Islet precursor cell (in vitro differentiated cells): ENCODE measurements at places on chromosomes 4 and X.

DNA sequence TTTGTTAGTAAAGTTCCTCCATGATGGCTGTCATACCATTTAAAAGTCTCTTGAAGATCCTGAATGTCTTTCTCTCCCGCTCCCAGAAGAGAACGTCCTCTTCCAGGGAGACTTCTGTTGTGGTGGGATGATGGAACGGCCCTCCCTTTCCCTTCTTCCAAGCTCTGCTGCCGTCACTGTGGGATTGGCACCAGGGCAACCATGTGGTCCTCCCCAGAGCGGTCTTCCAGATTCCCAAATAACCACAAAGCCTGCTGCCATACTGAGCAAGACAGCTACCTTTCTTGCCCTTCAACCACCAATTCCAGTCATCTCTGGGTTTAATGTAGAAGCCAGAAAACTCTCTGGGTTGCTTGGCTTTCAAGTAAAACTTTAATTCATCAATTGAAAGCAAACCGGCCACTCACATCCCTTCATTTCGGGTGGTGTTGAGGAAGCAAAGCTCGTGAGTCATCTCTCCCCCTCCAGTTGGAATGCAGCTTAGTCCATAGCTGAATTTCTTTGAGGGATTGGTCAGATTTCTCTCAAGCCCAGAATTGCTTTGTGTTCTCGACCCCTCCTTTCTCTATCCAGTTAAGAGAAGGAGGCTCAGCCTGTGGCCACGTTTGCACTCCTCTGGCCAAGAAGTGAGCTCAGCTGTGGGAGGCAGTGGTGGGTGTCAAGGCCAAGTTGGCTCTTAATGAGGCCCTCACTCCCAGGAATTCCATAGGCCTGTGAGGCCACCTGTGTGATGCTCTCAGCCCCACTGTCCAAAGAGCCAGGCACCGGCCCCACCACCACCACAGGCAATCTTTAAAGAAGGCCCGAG, 36.9 kb downstream of the FHDC1 start:
- DNase-seq, result no peak

- DNase-seq, result peak; percentile 67
Observed at GRCh38 chr4:77819404-77819842, 255 bp upstream of the CNOT6L start.

GRCh38 chrX:73561801-73562200, 1.2 kb upstream of the CHIC1 start:
- DNase-seq, result no peak

GRCh38 chr4:160580581-160580980, 1477.7 kb downstream of the RAPGEF2 start:
- DNase-seq, result no peak

GRCh38 chrX:71489540-71489939, 43.4 kb upstream of the OGT start:
- DNase-seq, result no peak

DNA sequence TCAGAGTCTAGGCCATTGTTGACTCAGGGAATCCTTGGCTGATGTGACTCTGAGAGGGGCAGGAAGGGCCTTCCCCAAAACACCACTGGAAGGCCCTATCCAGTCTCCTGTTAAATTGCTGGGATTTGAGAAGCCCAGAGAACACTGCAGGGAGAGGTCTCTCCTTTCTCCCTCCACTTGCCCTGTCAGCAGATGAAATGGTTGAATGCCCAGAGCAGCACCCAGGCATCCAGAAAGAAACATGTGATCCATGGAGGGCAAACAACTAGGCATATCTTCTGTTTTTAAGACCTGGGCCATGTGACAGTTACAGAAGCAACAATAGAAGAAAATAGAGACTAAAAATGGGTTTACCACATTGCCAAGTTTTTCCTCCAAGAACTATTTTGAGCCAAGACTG, 291.1 kb downstream of the QDPR start:
- no peak for DNase-seq

- no peak for DNase-seq
Observed at GRCh38 chr4:87041141-87041540, 106.3 kb downstream of the AFF1 start.

- DNase-seq, result no peak
Observed at GRCh38 chr4:7381221-7381889, 53.4 kb downstream of the PSAPL1 start.

DNA sequence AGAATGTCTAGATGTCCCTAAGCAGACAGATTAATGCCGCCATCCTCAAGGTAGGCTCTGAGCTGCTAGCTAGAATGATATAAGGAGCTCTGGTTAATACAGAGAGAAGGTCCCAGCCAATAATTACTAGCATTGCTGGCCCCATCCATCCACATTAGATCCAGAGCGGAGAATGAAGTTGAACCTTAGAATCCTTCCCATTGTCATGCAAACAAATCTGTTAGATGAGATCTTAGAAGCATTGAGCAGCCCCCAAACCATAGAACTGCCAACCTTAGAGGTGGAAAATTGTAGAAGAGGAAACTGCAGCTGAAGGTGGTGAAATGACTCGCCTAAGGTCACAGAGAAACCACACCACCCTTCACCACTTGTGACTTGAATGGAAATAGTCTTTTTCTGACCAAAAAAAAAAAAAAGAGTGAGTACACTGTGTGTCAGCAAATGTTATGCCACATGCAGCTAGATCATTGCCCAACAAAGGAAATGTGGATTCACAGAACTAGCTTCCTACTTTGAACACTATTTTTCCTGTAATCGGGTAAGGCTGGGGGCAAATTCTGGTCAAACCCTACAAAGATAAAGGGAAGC, 162.1 kb downstream of the SMIM20 start:
- DNase-seq, result no peak
